ENCODE measurements at places on chromosomes 12 and 14.

DNA sequence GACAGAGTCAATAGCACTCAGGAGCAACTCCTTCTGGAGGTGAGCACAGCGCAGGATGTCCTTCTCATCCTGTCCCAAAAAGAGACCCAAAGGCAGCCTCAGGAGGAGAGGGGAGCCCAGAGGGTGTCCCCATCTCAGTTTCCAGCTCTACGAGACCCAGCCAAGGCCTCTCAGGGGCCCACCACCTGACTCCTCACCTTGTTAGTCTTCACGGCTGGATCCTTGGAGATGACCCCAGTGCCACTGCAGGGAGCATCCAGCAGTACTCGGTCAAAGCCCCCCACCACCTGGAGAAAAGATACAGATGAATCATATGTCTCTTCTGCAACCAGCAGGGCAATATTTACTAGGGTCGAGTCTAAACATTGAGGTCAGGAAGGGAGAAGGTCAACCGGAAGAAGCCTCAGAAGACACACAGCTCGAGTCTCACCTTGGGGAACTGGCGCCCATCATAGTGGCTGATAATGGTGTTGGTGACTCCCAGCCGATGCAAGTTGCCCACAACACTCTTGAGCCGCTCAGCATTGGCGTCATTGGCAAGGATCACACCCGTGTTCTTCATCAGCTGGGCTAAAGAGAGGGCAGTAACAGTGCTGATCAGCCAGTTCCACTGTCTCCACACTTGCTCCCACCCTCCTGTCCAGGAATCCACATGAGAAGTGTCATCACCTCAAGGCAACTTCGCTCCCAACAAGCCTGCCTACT is 4.8 kb upstream of the IFFO1 start:
- DNase-seq, result no peak

DNA sequence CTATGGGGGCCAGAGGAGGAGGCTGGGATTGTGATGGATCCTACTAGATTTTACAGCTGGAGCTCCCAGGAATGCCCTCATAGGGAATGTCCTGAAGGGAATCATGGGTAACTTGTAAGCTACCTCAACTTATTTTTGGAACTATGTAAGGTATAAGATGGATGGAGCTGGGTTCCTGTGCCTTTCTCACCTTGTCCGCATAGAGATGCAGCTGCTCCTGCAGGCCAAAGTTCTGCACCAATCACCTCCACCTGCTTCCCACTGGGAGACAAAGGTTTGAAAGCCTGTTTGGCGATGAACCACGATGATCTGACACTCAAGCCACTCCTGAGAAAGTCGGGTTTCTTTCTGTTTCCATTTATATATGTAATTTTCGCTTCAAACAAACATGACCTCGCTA is 648 bp upstream of the AKAP5 start:
- no peak for DNase-seq

DNA sequence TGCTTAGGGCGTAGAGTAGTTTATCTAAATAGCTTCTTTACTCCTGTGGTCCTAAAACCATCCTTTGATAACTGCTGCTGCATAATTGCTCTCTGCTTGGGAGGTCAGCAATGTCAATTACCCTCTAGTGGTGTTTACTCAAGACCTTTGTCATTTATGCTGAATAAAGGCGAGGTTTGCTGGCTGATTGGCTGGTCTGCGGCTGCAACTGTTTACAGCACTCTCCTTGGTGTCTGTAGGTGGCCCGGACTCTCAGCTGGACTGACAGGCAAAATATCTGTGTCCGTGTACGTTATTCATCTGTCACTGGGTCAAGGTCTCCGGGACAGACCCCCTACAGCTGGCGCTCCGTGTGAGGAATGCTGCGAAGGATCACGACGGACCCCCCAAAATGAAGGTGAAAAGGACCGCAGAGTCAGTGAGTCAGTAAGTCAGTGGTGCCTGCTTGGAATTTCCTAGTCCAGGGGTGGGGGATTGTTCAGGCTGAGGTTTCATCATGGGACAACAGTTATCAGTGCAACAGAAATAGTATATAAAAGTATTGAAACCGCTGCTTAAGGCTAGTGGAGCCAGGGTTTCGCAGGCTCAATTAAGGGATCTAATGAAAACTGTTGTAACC is 253.3 kb upstream of the DIO2 start:
- DNase-seq, result no peak

GRCh38 chr14:105258846-105259245 is 10.5 kb downstream of the BTBD6 start:
- DNase-seq, result no peak

DNA sequence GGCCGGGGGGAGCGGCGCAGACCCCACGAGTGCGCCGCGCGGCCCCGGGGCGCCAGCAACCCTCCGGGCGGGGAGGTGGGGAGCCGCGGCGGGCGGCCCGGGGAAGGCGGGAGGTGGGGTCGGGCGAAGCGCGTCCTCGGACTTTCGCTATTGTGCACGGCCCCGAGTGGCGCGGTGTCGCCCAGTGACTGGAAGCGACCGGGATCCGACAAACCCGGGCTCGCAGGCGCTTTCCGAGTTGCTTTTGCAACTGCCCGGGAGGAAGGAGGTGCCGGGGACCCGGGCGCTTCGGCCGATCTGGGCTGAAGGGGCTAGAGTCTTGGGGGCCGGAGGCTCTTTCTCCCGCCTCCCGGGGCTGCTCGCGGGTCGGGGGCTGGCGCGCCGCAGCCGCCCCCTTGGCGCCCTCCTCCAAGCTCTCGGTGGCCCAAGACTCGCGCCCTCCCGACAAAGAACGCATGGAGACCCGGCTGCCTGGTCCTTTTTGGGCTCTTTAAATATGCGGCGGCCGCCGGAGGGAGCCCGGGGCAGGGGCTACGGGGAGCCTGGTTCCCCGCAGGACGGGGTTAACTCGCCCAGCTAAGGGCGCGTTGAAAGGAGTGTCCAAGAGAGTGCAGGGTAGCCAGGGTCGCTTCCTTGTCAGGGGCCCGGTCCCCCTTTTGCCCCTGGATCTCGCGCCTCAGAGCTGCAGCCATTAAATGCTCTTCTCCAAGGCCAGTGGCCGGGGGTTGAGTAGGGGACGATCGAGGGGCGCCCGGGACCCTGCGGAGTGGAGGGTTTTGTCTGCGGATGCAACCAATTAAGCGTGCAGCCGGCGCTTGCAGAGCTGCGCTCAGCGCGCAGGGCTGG is 1.4 kb downstream of the HMGA2 start:
- DNase-seq, result no peak
